ENCODE measurements at places on chromosomes 3 and 15.

DNA sequence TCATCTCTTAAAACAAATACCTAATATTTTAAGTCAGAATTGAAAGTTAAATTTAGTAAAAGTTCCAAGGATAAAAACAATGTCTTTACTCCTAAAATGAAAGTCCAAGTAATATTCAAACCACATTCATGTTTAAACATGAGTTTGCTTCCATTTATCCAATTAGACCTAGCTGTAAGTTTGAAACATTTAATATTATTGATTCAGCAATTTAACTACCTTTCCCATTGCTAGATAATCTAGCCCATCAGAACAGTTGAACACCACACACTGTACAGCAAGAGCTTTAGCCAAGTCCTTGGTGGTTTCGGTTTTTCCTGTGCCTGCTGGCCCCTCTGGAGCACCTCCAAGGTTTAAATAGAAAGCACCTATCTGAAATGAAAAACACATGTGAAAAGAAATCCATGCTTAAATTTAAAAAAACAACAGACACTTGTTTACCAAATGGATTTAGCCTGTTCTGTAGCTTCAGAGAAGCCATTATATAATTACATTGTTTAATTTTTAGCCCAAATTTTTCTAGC is 97.8 kb downstream of the DNAH12 start:
- DNase-seq, result no peak

GRCh38 chr3:60967141-60967540 is 284.1 kb downstream of the FHIT start:
- no peak for DNase-seq

- no peak for DNase-seq
Observed at GRCh38 chr3:108441071-108441507, 69.3 kb downstream of the MYH15 start.

DNA sequence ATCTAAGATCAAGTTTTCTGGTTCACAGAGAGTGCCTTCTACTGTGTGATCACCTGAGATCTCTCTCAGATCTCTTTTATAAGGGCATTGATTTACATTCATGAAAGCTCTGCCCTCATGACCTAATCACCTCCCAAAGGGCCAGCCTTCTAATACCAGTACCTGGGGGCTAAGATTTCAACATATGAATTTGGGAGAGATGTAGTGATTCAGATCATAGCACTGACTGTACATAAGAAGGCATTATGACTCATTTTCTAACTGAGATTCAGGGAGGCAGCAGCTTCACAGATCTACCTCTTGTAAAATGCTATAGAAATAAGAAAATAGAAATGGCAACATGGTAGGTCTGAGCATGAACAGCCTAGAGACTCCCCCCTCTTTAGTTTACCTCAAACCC is 39.6 kb downstream of the VGLL3 start:
- DNase-seq, result no peak

GRCh38 chr15:51499379-51499976 is 123.1 kb downstream of the DMXL2 start:
- DNase-seq, result no peak

DNA sequence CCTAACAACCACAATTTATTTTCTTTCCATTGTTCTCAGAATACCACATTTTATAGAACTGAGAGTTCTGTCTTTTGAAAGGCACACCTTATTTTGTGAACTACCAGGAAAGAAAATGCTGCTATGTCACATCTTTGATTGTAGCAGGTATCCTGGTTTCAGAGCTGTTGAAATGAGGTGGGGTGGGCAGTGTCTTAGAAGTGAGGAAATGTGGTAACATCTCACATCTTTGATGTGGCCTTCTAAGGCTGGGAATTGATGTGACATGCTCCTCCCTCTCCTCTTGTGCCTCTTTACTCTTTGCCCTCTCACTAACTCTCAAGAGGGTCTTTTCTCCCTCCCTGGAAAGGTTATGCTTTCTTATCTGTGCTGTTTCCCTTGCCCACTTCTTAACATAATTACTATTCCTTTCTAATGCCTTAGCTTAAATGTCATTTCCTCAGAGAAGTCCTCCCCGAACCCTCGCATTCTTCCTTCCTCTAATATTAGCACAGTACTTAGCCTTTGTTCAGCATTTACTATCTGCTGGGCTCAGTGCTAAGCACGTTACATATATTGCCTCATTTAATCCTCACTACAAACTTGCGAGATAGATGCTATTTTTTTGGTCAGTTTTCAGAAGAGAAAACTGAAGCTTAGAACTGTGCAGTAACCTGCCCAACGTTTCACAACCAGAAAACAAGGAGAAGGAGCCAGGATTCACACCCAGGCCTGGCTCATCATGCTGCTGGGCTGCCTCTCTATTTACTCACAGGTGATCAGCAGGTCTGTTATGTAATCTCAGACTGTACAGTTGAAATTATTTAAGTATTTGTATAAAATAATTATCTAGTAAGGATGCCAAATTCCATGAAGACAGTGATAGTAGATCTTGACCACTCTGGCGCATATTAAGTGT is 24.0 kb upstream of the SPTSSB start:
- no peak for DNase-seq

DNA sequence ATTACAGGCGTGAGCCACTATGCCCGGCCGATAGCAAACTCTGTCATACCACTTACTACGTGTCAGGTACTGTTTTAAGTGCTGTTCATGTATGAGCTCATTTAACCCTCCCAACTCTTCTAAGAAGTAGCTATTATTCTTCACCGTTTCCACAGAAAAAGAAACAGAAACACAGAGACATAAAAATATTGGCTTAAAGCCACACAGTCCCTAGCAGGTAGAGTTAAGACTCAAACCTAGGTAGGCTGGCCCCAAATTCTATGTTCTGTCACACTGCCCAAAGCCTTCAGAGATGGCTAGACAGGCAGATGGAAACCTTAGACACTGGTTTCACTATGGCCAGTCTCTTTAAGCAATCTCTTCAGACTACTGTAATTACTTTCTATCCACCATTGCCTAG is 149.8 kb upstream of the KCNMB2 start:
- DNase-seq, result no peak

DNA sequence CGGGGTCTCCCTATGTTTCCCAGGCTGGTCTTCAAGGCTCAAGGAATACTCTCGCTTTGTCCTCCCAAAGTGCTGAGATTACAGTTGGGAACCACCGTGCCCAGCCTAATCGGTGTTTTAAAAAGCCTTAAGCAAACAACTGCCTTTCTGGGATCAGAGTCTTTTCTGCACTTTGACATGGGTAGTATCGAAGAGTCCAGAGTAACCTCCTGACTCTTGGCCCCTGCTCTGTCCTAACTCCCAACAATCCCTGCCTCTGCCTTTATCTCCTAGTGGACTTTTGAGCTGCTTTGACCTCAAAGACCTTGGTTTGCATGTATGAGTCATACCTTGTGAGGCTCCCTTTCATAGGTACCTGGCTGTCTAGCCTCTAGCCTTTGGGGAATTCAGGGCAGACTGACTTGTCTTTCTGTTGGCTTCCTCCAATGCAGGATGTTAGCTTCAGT is 21.0 kb upstream of the HACD2 start:
- DNase-seq, result no peak

- no peak for DNase-seq
Observed at GRCh38 chr3:29186131-29186599, 94.7 kb upstream of the RBMS3 start.

DNA sequence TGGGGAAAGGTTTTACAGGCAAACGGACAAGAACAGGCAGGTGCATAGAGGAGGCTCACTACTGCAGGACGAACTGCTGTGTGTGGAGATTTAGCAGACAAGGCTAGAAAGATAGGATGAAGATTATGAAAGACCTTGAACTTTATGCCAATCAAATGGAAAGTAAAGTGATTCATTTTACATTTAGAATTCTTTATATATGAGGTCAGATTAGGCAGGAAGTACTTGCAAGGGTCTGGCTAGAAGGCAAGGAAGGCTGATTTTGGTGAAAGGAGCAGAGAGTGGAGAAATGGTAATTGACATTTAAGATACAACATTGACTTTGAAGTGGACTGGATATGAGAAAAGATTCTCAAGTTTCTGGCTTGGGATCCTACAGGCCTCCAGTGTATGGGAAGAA is 33.6 kb downstream of the PLSCR4 start:
- DNase-seq, result no peak

- no peak for DNase-seq
Observed at GRCh38 chr3:98823791-98824190, 60.7 kb downstream of the ST3GAL6 start.
